ENCODE measurements at places on chromosomes 13 and 19.

- DNase-seq = no peak
Measured at GRCh38 chr19:49629659-49630058, 10.3 kb downstream of the RRAS start.

- DNase-seq = no peak
Measured at GRCh38 chr13:80161219-80161618, 179.7 kb downstream of the SPRY2 start.

DNA sequence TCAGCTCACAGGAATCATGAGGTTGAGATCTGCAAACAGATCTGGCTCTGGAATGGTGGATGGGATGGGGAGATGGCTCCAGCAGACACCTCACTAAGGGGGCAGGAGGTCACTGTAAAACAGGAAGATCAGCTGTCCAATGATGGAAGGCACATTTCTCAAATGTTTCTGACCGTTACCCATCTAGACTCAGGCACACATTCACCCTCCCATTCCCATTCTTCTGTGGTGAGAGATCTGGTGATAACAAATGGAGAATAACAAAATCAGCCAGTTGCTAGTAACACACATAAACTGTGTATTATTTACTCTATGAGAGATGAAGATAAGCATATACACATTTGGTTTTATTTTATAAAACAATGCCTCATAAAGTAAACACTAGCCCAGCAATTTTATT is 235.9 kb downstream of the TSHZ3 start:
- DNase-seq = peak; percentile 58

GRCh38 chr19:40778706-40779284 is 748 bp downstream of the RAB4B start:
- no peak for DNase-seq

GRCh38 chr13:93700115-93700514 is 473.5 kb downstream of the GPC6 start:
- peak; percentile 42 for DNase-seq

GRCh38 chr13:46387064-46387851 is at the start of gene RUBCNL:
TSS of gene RUBCNL (minus strand) at chr13:46387252. CDS start at chr13:46372475, 14,777 bp downstream.
- no peak for DNase-seq

- no peak for DNase-seq
Measured at GRCh38 chr19:18232540-18233223, 6.4 kb upstream of the PDE4C start.

GRCh38 chr19:33064792-33065550 is at the start of gene RHPN2:
TSS of gene RHPN2 (minus strand) at chr19:33064888. CDS start at chr19:33064852, 36 bp downstream.
- DNase-seq = peak; percentile 71

- peak; percentile 54 for DNase-seq
Measured at GRCh38 chr13:43884222-43884621, 4.5 kb downstream of the LACC1 start.

DNA sequence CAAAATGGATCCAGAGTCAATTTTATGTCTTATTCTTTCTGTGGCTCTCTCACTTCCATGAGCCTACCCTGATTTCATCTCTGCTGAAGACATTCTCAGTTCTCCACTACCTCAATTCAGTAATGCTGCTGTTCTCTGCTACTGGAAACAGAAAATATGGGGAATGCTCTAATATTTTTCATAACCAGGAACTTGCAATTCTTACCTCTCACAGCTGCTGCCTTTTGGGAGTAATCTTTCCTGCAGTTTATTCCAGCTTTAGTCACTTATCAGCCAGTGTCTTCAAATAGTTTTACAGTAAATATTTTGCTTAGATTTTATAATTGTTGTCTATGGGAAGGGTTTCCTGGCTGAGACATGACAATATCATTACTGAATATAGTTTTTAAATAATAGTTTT is 145.1 kb upstream of the UFM1 start:
- DNase-seq = no peak

DNA sequence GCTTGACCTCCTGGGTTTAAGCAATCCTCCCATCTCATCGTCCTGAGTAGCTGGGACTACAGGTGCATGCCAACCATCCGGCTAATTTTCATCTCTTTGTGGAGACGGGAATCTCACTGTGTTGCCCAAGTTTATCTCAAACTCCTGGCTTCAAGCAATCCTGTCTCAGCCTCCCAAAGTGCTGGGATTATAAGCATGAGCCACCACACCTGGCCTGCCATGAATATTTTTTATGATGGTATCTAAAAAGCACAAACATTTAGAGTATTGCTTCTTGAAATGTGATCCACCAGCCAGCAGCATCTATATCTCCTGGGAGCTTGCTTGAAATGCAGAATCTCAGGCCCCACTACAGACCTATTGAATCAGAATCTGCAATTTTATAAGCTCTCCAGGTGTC is 111.2 kb upstream of the CLDN10 start:
- DNase-seq = no peak

DNA sequence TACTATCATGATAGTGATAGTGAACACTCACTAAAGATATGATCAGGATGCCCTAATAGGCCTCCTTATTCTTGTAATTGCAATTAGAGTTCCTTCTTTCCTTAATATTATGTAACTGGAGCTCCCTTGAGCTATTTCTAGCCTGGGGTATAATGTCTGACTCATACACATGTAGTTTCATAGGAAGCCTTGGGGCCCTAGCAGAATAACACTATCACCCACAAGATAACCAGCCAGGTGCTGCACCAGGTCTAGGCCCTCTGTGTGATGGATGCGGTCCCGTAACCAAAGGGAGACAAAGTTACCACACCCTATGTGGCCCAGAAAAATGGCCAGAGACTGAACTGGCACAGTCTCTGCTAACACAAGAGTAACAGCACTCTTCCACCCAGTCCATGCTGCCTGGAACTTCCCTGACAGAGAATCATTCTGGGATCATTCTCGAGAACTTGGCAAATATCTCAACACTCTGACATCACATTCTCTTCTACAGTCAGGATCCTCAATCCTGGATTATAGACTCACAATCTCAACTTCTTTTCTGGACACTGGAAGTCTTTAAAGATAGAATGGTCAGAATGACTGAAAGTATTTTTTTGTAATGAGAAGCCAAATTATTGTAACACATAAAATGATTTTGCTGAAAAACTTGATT is 32.6 kb upstream of the IGFL4 start:
- no peak for DNase-seq

GRCh38 chr19:47445937-47446402 is 25.7 kb downstream of the SLC8A2 start:
- DNase-seq = no peak

GRCh38 chr13:41179593-41180250 is 14.6 kb downstream of the KBTBD7 start:
- peak; percentile 69 for DNase-seq

DNA sequence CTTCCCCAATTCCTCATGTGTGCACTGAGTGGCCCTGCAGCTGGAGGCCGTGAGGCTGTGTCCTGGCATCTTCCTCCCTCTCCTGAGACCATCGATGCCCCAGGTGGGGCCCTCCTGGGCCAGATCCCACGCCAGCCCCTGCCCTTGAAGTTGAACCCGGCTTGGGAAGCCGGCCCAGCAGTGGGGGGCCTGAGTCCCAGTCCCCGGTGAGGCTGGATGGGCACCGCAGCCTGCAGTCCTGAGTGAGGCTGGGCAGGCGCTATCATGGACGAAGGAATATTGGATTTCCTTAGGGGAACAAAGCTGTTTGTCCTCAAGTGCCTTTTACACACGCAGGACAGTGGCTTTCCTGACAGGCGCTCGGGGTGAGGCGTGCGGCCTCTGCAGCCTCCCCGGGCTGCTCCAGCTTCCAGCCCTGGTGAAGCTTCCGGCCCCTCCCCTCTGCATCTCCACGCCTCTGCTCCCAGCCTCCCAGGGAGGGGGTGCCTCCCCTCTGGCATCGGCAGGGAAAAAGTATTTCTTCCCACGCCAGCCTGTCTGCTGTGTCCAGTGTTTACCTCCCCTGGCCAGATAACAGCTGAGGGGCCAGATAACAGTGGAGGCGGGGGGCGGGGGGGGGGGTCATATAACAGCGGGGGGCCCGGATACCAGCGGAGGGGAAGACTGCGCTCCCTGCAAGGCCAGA is 159.5 kb downstream of the KDM4B start:
- DNase-seq = peak; percentile 47

DNA sequence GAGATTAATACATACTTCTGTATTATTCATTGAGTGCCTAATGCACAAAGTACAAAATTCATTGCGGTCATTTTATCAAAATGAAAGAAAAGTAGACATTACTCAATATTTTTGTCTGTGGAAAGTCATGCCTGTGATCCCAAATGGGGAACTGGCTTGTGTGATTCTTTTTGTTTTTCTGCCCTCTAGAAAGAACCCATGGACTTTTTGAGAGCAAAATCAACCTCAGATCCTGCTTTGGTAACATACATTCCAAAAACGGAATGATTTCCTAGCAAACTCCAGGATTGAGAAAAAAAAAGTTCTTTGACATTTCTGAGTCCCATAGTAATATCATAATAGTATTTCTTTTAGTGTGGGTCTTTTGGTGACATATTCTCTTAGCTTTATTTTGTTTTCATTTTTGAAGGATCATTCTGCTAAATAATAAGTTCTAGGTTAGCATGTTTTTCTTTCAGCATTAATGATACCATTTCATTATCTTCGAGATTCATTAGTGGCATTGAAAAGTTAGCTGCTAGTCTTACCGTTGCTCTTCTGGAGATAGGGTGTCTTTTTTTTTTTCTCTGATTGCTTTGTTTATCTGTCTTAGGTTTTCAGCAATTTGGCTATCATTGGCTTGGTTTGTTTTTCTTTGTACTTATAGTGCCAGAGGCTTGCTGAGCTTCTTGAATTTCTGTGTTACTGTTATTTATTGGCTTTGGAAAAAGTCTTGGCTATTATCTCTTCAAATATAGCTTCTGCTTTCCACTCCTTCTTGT is 102.4 kb upstream of the CSNK1A1L start:
- DNase-seq = no peak

- DNase-seq = no peak
Measured at GRCh38 chr19:17475541-17476115, 5.3 kb downstream of the SLC27A1 start.

GRCh38 chr13:110214637-110215036 is 92.3 kb downstream of the COL4A1 start:
- peak; percentile 62 for DNase-seq

DNA sequence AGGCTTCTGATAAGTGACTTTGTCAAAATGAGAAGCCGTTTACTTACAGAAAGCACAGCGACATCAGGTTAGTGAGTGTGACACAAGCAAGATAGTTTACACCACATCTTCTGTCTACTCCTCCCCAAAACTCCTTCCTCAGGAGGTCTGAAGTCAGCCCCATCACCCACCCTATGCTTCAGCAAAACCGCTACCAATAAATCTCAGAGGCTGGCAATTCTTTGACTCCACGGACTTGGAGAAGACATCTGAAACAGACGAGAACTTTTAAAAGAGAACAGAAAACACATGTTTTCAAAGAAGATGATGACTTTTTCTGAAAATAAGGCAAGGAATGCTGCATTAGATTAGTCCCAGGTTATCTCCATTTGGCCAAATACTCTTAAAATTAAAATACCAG is 261.1 kb downstream of the TBC1D4 start:
- peak; percentile 78 for DNase-seq

DNA sequence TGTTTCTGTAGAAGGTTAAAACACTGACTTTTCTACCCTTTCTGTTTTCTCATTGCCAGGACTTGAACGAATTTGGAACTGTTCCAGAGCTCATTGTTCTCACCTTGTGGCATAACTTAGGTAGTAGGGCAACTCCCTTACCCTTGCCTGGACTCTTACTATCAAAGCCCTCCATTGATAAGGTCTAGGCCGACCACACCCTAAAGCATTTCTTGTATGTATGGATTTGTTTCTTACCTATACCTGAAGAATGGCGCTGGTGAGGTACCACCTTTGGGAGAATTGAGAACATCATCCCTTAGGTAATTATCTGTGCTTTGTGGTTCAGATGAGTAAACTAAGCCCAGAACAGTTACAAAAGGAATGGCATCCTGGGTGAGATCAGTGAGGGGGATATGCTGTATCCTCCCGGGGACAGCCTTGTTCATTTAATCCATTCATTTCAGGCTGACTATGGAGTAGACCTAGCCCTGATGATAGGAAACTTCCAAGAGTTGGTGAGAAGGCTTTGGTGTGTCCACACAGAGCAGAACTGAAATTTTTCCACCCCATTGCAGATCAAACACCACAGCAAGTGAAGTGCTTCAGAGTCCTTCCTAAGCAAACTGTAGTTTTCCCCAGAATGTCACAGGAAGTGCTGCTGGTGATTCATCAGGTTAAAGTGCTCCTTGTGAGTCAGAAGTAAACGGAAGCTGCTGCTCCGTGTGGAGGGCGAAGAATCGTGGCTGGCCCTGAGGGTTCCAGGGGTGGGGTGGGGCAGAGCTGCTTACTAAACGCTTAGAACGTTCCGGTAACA is 113.0 kb downstream of the TEX26 start:
- DNase-seq = peak; percentile 90

- peak; percentile 18 for DNase-seq
Measured at GRCh38 chr13:95921485-95921884, 131.7 kb downstream of the UGGT2 start.

- no peak for DNase-seq
Measured at GRCh38 chr13:35768073-35768472, 291.6 kb upstream of the MAB21L1 start.

DNA sequence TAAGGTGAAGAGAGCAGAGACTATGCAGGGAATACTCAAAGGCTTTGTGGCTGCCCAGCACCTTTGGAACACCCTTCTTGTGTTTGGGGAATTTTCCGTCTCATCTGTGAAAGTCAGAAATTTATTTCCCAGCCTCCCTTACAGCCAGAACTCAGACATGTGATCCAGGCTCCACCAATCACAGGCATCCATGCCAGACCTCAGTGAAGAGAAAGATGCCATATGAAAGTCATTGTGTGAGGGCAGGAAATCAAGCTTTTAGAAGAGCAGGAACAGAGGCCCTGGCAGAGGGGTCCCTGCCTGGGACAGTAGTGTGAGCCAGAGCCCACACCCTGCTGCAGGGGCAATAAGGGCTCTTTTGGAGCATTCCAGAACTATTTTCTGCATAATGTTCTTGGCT is 12.1 kb downstream of the CCDC70 start:
- DNase-seq = no peak

DNA sequence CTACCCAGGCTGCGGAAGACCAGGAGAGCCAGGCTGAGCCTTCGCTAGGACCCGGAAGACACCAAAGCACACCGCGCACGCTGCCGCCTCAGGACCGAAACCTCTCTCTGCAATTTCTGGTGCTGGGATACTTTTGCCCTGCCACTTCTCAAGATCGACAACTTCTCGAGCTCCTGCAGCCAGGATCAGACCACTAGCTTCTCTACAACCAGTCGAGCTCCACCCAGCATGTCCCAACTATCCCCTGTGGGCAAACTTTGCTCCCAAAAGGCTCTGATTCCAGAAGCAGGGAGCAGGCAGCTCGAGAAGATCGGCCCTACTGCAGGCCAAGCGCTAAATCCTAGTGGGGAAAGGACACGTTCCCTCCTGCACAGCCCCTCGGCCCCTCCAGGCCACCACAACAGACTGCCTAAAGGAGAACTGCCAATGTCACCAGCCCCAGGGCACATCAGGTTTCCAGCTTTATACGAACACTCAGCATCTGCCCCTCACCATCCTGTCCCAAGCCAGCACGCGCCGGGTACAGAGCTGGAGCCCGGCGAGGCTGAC is 979 bp downstream of the AKAP8 start:
- DNase-seq = peak; percentile 34
